ENCODE measurements at places on chromosomes 16 and 17. TPM values are rescaled to one million over a fixed set of nuclear protein-coding genes. Genes with fewer than 3 reads are reported as not detected.

Gene HOXB2
- total RNA-seq = not detected

GRCh38 chr17:66493283-66494019 lies 191.0 kb downstream of the PRKCA start:
- peak overlapping the region; percentile 20 for H3K27ac ChIP-seq
- H3K27me3 ChIP-seq = no peaks in the 10 kb centered on the region
- H3K4me3 ChIP-seq = no peak overlapping the region
- H3K36me3 ChIP-seq = peaks cover 4% of the 10 kb centered on the region
- peaks cover 59% of the 10 kb centered on the region for H3K4me1 ChIP-seq

DNA sequence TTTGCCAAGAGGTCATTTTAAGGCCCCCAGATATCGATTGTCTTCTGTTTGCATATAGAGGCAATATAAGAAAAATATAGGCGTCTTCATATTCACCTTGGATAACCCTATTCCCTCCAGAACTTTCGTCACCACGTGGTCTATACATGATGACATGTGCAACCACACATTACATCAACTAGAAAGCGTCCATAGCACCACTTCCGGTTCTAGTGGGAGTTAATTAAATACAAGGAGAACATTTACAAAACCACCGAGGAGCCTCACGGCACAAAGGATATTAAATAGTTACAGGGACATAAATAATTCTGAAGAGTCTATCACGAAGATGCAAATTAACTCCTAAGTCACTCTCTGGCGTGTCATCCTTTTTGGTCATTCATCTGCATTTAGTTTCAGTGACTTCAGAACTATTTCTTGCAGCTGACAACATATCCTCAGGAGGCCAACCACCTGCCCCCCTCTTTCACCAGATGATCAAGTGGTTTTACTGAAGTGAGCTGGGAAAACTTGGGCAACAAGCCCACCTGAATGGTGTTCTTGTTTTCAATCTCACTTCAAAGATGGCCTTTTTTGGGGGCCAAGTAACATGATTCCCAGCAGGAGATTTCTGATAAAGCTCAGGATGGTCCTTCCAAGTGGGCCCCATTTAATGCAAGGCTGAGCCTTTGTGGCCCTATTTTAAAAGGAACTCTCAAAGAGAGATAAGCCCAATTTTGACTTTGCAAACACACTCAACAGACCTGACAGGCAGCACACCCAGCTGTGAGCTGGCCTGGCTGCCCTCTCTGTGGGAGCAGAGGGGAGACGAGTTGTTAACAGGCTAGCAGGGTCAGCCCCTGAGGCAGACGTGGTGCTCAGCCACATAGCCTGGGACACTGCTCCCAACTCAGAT lies 15.3 kb downstream of the CMTM3 start:
- DNase-seq = no peak
- H3K27ac ChIP-seq = no peak overlapping the region
- no peak overlapping the region for H3K4me3 ChIP-seq
- H3K4me1 ChIP-seq = peaks cover 26% of the 10 kb centered on the region
- H3K36me3 ChIP-seq = peaks cover 2% of the 10 kb centered on the region

DNA sequence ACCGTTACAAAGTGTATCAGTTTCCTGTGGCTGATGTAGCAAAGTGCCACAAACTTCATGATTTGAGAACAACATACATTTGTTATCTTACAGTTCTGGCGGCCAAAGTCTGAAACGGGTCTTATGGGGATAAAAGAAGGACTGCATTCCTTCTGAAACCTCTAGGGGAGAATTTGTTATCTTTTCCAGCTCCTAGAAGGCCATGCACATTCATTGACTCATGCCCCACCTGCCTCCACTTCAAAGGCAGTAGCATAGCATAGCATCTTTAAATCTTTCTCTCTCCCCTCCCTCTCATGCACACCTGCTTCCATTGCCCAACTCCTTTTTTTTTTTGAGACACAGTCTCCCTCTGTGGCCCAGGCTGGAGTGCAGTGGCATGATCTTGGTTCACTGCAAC lies 190.7 kb upstream of the DYNLRB2 start:
- H3K27me3 ChIP-seq = no peaks in the 10 kb centered on the region
- H3K4me3 ChIP-seq = no peak overlapping the region
- H3K36me3 ChIP-seq = no peaks in the 10 kb centered on the region
- no peaks in the 10 kb centered on the region for H3K4me1 ChIP-seq
- DNase-seq = no peak

DNA sequence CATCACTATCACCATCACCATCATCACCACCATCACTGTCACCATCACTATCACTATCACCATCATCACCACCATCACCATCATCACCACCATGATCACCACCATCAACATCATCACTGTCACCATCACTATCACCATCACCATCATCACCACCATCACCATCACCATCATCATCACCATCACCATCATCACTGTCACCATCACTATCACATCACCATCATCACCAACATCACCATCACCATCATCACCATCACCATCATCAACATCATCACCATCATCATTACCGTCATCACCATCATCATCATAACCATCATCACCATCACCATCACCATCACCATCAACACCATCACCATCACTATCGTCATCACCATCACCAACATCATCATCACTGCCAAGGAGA lies 273.8 kb downstream of the FOXL1 start:
- no peak overlapping the region for H3K27ac ChIP-seq
- peaks cover 2% of the 10 kb centered on the region for H3K27me3 ChIP-seq
- no peak for DNase-seq
- no peak overlapping the region for H3K4me3 ChIP-seq
- H3K4me1 ChIP-seq = peaks cover 12% of the 10 kb centered on the region

- H3K27me3 ChIP-seq = no peaks in the 10 kb centered on the region
- DNase-seq = no peak
- no peak overlapping the region for H3K4me3 ChIP-seq
Measured at GRCh38 chr17:59372138-59372751, 40.8 kb downstream of the YPEL2 start.

Gene TBC1D3B
- 1.8 TPM for total RNA-seq

DNA sequence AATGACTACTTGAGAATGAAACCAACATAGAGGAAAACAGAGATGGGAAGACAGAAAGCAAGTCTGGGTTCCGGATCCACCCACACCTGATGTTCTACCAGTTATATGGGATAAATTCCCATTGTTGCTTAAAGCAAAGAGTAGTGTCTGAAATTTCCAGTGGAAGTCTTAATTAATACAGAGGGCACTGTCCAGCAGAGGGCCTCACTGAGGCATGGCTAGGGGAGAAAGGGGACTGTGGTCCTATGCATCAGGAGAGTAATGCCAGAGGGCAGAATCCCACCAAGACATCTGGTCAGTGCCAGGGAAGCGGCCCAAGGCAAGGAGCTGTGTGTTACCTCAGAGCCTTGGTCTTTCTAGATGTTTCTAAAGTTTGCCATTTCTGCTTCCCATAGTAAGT lies 7.5 kb upstream of the UMOD start:
- no peaks in the 10 kb centered on the region for H3K36me3 ChIP-seq
- H3K4me1 ChIP-seq = peaks cover 6% of the 10 kb centered on the region
- peak; percentile 39 for DNase-seq
- no peaks in the 10 kb centered on the region for H3K27me3 ChIP-seq
- no peak overlapping the region for H3K27ac ChIP-seq

DNA sequence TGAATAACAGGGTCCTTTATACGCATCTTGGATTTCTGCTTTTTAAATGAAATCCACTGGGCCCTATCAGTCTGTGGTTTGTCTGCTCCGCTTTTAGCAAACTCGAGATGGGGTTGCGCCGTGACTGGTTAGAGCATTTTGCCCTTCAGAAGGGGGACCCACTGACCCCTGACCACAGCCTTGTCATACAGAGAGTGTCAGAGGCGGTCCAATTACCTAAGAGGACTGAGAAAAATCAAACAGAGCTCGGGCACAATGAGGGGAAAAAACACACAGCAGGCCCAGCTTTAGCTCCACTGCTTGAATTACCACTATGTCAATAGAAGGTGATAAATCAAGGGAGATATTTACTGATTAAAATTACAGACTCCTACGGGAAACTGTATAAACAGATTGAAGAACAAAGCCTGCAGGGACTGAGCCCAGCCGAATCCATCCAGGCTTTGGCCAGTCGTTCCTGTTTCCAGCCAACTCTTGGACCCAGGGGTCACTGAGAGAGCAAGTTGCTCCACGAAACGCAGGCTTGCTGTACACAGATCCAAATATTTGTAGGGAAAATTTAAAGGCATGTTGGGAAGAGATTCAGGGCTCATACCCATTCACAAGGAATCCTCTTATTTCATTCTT lies 131.9 kb upstream of the ZFHX3 start:
- no peaks in the 10 kb centered on the region for H3K36me3 ChIP-seq
- peaks cover 3% of the 10 kb centered on the region for H3K27me3 ChIP-seq
- no peak overlapping the region for H3K27ac ChIP-seq
- peaks cover 7% of the 10 kb centered on the region for H3K4me1 ChIP-seq

Gene SHBG
- total RNA-seq = 1.6 TPM

Data from HepG2 (cell line).